SW 1271 (cell line): ENCODE measurements at places on chromosomes 3 and 15.

- no peak for DNase-seq
Measured at GRCh38 chr3:45055411-45056143, 29.5 kb downstream of the CLEC3B start.

- no peak for DNase-seq
Measured at GRCh38 chr15:101562428-101563059, 73.0 kb upstream of the PCSK6 start.

DNA sequence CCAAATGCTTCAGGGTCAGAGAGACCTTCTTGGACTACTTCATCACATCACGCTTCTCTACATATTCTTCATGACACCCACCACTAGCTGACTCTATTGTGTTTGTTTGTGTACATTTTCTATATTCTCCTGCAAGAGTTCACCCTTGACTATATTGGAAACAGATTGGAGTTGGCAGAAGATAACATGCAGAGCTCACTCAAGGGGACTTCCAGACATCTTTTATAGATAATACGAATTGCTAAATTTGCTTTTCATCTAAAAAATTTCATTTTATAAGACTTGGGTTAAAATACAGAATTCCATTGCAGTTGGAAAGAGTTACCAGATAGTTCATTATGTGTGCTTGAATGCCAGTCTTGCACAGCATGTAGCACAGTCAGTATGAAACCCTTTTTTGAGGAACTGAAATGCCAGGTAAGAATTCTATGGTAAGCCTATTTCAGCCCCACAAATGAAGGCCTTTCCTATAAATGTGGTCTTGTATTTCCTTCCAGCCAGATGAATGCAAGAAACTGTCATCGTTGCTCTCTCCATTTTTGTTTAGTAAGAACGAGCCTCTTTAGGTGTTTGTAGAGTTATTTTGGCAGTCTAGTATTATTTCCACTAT is 177.6 kb downstream of the GHSR start:
- no peak for DNase-seq

DNA sequence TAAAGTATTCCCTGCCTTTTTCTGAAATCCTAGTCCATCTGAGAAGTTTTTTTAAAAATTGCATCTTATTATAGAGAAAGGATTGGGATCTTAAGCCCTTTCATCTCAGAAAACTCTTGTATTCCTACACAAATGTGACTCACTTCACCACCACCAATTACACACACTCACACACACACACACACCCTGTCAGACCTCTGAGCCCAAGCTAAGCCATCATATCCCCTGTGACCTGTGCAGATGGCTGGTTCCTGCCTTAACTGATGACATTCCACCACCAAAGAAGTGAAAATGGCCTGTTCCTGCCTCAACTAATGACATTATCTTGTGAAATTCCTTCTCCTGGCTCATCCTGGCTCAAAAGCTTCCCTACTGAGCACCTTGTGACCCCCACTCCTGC is 1181.9 kb downstream of the ROBO2 start:
- DNase-seq: no peak

- no peak for DNase-seq
Measured at GRCh38 chr15:56249092-56249491, 5.4 kb upstream of the RFX7 start.

DNA sequence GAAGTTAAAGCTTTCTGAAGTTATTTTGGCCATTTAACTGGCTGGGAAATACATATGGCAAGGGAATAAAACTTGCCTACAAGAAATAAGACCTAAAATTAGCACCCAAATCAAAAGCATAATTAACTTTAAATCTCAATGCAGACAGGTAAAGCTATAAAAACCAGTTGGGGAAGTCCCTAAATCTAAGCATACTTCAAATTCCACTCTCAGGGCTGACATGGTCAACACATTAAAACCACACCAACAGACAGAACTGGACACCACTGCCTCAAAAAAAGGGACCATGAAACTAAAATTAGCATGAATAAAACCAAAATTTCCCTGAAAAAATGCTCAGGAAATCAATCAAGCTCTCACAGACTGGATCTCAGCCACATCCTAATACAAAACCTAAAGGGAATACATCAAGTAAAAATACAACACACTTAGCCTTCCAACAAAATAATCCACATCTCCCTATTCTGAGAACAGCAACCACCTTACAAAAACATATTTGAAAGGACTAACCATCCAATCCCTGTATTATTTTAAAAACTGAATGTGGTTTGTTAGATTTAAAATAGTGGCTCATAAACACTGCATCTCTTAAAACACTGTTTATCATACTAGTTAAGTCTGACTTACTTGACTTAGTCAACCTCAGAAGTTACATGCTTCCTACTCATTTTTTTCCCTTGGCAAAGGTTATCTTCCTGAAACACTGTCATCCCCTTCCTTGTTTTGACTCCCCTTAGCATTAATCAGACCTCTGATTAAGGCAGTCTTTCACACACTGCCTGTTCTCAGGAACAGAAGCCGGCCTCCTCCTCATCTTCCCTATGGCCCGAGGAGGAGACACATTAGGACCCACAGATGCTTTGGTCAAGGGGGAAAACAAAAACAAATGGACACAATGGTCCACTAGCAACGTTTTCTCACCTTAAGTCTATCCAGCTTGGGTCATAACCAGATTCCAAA is 8.3 kb downstream of the TRA2B start:
- no peak for DNase-seq

GRCh38 chr15:41928637-41929620 is 35.1 kb upstream of the SPTBN5 start:
- DNase-seq: no peak

GRCh38 chr3:123283657-123284398 is 82.1 kb downstream of the SEC22A start:
- DNase-seq: no peak

- DNase-seq: no peak
Measured at GRCh38 chr3:146052791-146053310, 108.1 kb downstream of the PLOD2 start.

GRCh38 chr3:46693038-46693891 is at the start of gene ALS2CL:
Gene ALS2CL, minus strand, starts transcription at chr3:46693679. Its CDS starts 4,239 bp downstream, at chr3:46689440.
- DNase-seq: peak; percentile 9

- DNase-seq: no peak
Measured at GRCh38 chr3:165855581-165855980, 18.4 kb upstream of the BCHE start.

DNA sequence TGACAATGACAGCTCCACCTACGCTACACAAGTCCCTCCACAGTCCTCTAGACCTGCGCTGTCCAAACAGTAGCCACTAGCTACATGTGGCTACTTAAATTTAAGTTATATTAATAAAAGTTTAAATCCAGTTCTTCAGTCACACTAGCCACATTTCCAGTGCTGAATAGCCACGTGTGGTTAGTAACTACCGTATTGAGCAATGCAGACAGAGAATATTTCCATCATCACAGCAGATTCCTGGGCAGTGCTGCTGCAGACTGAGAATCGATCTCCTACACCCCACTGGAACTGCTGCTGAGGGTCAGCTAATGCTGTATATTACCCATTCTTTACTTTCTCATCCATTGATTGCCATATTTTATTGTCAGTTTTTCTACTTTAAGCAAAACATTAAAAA is 40.9 kb downstream of the HDC start:
- DNase-seq: no peak

- DNase-seq: no peak
Measured at GRCh38 chr3:174529298-174529697, 329.8 kb upstream of the NAALADL2 start.

DNA sequence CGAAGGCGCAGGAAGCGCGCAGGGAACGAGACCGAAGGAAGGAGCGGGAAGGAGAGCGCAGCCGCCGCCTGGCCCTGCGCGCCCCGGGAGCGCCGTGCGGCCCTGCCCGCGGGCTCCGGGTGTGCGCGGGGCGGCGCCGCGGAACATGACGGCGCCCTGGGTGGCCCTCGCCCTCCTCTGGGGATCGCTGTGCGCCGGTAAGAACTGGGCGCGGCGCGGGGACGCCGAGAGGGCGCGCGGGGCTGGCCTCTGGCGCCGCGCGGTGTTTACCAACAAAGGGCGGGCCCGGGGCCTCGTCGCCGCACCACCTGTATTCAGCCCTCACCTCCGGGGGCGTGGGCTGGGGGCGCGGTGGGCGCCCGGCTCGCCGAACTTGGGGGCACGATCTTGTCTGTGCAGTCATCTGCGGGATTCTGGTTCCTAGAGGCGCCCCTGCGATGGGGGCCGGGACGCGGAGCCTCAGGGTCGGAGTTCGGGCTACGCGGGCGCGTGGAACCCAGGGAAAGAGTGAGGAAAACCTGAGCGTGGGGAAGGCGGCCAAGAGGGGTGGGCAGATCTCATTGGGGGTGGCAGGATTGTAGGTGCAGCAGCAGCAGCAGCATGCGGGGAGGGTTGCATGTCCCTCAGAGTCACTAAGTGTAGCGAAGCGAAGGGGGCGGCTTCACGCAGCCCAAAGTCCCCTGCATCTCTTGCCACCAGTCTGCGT is 641 bp downstream of the ACVR2B start:
- DNase-seq: no peak

- DNase-seq: no peak
Measured at GRCh38 chr3:23546181-23546580, 259.6 kb upstream of the UBE2E1 start.

- DNase-seq: no peak
Measured at GRCh38 chr3:12334786-12335185, 45.9 kb downstream of the PPARG start.

- DNase-seq: no peak
Measured at GRCh38 chr15:24848050-24848449, 106.7 kb upstream of the SNRPN start.

DNA sequence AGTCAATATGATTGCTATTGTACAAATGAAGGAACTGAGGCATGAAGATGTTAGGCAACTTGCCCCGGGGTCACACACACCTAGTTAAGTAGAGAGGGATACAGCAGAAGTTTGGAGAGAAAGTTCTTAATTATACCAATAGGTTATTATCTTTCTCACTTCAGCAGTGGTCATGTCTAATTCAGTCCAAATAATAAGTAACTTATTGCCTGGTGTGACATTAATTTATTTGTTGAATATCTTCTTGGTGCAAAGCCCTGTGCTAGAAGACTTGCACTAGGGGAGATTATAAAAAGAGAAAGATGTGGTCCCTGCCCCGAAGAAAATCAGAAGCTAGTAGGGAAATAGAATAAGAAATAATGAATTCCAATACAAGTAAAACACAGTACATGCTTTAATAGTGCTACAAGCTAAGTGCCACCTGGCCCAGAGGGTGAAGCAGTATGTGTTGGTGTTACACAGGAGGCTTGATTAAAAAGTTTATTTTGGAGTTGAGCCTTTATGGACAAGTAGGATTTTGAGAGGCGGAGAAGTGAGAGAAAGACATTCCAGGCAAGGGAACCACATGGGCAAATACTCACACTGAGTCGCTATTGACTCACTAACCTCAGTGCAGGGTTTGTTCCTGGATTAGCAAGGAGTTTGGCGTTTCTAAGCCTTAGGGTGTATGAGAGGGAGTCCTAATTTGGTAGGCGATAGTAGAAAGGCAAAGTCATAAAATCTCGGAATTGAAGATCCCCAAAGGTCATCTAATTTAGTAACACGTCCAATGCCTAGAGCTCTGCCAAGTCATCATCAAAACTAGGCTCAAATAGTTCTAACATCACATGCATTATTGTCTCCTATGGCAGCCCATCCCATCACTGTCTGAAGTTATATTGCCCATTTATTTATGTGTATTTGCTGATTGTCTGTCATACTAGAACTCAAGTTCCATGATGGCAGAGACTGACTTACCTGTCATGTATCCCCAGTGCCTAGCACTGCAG is 19.2 kb upstream of the GSK3B start:
- peak; percentile 69 for DNase-seq

DNA sequence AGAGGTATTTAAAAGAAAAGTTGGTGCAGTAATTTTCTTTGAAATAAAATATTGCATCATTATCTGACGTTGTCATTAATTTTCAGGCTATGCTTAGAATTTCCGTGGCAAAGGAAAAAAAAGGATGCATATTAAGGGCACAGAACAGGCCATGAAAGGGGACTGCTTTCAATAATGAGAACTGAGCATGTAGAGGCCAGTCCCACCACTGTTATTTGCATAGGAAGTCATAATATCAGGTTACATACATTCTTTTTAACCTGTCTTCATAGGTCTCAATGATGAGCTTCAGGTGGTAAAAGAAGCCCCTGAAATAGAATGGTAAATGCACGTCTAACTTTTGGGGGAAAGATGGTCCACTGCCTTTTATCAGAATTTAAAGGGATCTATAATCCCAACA is 272.1 kb upstream of the ALCAM start:
- no peak for DNase-seq

DNA sequence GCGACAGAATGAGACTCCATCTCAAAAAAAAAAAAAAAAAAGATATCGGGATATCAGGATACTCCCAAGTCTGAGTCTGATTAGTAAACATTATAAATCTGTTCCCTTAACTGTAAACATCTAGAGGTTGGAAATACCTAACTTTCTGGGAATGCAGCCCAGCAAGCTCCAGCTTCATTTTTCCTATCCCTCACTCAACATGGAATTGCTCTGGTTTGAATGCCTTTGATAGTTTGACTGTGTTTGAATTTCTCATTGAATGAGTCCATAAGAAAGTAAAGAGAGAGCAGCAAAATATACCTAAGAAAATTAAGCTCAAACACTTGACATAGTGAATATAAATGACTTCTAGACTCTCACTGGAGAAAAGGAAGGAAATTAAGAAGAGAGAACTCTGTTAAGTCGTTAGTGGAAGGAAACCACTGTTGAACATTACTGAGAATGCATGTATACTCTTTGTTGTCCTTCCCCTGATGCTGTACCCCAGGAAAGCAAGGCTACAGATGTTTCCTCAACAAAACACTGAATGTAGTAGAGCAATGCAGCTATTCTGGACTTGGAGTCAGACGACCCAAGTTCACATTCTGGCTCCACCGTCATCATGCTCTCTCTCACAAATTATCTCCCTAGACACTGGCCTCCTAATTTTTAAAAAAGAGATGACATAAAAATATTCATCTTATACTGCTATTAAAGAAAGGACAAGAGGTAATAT is 62.4 kb downstream of the CD200 start:
- no peak for DNase-seq

GRCh38 chr3:13348661-13349396 is 71.3 kb downstream of the NUP210 start:
- no peak for DNase-seq

DNA sequence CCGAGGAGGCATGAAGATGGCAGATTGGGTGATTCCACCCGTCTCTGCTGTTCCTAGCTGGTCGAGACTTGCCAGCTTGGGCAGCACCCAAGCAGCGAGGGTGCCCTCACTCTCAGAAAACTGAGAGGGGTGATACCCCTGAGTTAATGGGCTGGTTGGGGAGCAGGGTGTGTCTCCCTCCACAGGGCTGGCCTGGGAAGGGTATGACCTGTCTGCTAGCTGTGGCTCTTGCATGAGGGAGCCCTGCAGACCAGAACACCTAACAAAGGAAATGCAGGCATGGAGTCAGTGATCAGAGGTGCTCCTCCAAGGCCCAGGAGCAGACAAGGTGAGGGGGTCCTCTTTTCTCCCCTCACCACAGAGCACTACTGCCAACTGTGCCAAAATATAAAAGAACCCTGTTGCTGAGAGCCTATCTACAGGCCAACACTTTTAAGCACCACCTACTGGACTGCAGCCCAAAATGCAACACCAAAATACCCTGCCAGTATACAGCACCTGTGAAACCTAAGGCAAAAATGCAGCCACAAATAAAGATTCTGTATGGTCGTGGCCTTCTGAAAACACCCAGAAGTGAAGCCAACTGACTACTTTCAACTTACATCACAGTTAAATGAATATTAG is 35.8 kb upstream of the PPM1L start:
- DNase-seq: no peak
